Sciatic nerve (tissue), 2 donors: ENCODE measurements at places on chromosomes 13 and 19. TPM values are rescaled to one million over a fixed set of nuclear protein-coding genes. Genes with fewer than 3 reads are reported as not detected.

DNA sequence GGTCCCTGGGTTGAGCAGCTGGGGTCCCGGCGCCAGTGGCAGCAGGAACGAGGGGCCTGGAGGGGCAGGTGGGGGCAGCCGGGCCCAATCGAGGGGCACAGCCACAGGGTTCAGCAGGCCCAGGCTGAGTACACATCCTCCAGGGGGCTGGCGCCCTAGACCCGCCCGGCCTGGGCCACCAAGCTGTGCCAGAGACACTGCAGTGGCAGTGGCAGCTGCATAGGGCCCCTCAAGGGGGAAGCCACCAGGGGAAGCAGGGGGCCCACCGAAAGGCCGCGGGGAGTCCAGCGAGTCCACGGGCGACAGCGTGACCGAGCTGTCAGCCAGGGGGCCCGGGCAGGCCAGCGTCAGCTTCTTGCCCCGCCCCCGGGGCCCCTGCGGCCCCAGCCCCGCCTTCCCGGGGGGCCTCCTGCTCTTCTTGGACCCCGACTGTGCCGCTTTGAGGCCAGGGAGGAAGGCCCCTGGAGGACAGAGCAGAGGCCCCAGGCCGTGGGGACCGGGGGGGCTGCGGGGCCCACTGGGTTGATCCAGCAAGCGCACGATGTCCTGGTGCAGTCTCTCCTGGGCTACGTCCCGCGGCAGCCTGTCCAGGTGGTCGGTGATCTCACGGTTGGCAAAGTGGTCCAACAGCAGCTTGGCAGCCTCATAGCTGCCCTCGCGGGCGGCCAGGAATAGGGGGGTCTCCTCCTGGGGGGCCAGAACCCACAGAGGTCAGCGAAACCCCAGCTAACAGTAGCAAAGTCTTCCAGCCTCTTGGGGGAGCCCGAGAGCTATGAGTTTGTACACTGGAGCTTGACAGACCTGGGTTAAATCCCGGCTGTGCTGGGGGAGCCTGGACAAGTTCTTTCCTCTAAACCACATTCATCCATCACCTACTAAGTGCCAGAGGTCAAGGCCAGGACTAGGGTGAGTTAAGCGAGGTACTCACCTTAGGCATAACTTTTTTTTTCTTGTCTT lies 39.5 kb downstream of the NOTCH3 start:
- no peak for DNase-seq

- DNase-seq = no peak
These were observed 377 bp downstream of the CA11 start for GRCh38 chr19:48645620-48646000.

The CBY2 gene
- not detected for total RNA-seq

The CATSPERD gene
- total RNA-seq = not detected

DNA sequence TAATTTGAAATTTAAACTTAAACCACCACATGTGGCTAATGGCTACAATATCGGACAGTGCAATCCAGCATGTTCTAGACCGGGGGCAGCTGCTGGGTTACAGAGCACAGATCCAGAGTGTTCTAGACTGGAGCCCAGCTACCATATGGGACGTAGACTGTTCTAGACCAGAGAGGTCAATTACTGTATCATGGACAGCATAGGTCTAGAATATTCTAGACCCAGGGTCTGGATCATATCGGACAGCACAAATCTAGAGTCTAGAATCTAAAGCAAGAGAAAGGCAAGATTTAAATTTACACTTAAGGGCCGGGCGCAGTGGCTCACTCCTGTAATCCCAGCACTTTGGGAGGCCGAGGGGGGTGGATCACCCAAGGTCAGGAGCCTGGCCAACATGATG lies 37.9 kb downstream of the CELF5 start:
- no peak for DNase-seq
